ENCODE measurements at places on chromosomes 12 and 14.

GRCh38 chr12:110583137-110584059, at the start of gene PPTC7:
Gene PPTC7 (minus strand): TSS chr12:110583318. CDS start chr12:110583031, 287 bp downstream.
- peak; percentile 91 for DNase-seq

GRCh38 chr12:7917392-7918267, 18.4 kb downstream of the SLC2A3 start:
- no peak for DNase-seq

- no peak for DNase-seq
Measured at GRCh38 chr14:96126339-96126782, 78.3 kb upstream of the BDKRB2 start.

- DNase-seq = no peak
Measured at GRCh38 chr12:101650346-101651117, 46.9 kb upstream of the CHPT1 start.

DNA sequence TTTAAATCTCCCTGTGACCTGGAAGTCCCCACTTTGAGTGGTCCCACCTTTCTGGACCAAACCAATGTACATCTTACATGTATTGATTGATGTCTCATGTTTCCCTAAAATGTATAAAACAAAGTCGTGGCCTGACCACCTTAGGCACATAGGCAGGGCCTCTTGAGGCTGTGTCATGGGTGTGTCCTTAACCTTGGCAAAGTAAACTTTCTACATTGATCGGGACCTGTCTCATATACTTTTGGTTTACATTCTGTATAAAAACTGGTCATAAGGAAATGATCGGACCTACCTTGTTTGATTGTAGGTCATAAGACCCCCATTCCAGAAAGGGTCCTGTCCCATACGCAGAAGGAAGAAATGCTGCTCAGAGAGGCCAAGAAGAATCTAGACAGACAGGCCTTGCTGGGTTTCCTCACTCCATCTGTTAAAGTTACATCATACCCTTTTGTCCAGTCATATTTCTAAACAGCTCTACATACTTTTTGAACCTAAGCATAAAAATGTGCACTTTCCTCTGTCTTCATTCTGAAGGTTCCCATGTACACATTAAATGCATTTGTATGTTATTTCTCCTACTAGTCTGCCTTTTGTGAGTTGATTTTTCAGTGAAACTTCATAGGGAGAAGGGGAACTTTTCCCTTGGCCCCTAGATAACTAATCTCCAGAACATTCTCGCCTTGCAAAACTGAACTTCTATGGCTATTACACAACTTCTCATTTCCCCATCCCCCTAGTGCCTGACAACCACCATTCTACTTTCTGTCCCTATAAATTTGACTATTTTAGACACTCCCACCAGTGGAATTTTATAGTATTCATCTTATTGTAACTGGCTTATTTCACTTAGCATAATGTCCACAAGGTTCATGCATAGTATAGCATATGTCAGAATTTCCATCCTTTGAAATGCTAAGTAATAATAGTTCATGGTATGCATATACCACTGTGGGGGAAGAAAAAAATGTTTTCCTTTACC, 30.2 kb upstream of the CPM start:
- no peak for DNase-seq

GRCh38 chr12:3012786-3013185, 53.6 kb downstream of the TEAD4 start:
- no peak for DNase-seq

GRCh38 chr14:53949201-53949600, 7.4 kb downstream of the BMP4 start:
- no peak for DNase-seq

DNA sequence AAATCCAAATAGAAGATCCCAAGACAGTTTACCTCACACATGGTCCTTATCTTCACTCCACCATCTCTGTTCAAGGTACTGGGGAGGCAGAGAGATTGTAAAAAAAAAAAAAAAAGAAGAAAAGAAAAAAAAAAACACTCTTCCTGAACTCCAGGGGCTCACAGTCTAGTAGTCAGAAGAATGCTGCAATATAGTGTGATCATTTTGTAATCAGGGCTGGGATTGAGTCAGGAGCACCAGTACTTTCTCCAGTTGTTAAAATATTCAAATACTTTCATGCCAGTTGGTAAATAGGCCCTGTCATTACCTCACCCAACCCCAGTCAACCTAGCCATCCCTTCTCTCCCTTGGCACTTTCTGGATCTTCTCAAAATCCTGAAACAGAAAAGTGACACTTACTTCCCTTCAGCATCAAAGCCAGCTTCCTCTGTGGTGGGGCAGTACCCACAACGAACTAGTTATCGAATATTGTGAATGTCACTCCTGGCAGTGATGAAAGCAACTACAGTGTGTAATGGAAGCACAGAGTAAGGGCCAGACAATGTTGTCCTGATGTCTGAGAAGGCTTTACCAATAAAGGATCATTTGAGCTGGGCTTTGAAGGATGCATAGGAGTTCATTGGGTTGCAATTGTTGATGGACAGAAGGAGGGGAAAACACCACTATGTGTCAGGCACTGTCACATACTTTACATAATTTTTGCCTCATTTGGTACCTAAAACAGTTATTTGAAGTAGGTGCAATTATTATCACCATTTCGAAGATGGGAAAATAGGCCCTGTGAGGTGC, 44.3 kb upstream of the HSPB8 start:
- DNase-seq = no peak

GRCh38 chr12:82745063-82745674, 58.5 kb downstream of the TMTC2 start:
- DNase-seq = no peak

- DNase-seq = no peak
Measured at GRCh38 chr14:65403231-65403630, 9.3 kb upstream of the FUT8 start.

DNA sequence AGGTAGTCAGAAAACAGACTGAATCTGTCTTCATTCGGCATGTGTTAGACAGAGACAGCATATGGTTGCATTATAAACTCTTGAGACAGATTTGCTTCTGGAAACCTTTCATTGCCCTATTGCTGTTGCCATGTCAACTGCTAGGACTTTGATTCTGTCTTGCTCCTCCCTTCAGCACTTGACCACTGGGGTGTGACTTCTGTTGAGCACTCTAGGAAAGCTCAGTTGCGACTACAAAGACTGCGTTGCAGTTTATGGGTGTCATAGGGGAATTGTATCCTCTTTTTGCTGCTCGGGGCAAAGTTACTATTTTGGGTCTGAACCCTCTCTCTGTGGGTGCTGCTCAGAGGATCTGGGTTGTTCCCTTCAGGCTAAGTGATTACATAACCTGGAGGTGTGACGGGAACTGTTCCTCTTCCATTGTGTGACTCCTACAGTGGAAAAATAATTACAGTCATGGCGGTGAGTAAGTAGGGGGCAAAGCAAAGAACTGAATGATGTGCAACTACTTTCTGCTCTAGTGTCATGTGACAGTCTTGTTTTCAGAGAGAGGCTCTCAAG, 44.3 kb upstream of the TRIM9 start:
- no peak for DNase-seq

DNA sequence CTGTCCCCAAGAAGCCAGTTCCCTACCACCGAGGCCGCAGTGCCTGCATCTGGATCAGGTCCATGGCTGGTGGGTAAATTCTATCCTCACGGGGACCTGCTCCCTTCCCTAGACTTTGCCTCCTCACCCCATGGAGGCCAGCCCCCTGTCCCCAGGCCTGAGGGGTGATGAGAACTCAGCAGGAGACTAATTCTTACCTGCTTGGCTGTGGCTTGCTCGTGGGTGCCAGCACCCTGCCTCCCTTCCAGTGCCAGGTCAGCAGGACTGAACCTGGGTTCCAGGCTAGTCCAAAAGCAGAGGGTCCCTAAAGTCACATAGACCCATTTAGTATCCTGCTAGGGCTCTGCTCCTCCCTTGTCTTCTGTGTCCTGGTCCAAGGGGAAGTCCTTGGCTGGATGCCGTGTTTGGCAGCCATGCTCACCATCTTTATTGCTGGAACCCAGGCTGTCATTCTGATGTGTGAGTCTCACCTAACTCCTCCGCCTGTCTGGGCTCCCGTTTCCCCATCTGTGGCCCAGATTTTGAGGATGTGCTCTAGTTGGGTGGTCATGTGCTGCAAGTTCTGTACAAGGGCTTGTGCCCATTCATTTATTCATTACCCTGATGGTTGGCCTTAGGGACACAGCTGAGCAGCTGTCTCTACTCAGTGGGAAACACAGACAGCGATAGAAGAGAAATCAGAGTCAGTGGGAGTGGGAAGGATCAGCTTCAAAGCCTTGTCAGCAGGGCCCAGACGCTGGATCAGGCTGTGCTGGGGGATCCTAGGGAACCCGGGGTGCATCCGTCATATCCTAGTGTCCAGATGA, 949 bp downstream of the PLBD2 start:
- DNase-seq = no peak

- no peak for DNase-seq
Measured at GRCh38 chr12:69534389-69534822, 50.9 kb upstream of the CCT2 start.

All from activated CD8-positive, alpha-beta memory T cell treated with anti-CD3 and anti-CD28 coated beads for 1 hour (primary cell).